ENCODE measurements at places on chromosomes 2 and 18.

- ATAC-seq: no peak
These were observed 55.8 kb downstream of the ID2 start for GRCh38 chr2:8737571-8738175.

DNA sequence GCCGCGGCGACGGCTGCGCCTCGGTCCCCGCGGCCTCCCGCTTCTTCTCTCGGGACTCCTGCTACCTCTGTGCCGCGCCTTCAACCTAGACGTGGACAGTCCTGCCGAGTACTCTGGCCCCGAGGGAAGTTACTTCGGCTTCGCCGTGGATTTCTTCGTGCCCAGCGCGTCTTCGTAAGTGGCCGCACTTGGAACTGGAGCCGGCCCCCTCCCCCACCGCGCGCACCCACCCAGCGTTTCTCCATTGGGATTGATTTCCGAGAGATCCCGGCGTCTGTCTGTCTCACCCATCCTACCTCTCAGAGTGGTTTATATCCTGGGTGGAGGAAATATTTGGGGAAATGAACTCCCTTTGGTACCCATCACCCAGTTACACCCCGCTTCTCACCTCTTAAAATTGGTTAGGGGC, 498 bp downstream of the ITGAV start:
- peak; percentile 53 for ATAC-seq

DNA sequence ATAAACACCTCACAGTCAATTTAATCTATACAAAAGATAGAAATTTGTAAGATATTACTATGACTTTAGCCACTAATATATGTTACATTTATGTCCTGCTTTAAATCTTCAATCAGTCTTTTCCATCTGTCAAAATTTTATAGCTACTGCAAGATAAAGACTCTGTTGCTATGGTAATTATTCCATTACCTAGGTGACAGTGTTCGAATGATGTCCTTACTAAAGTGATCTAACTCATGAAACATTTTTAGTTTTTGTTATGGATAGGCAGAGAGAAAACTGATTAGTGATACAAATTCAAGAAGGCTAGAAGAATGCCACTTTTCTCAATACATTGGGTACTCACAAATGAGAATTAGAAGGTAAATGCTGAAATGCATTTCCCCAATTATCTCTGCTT, 359.9 kb upstream of the FSHR start:
- no peak for ATAC-seq

- ATAC-seq: peak; percentile 73
These were observed 3.6 kb downstream of the IGFBP2 start for GRCh38 chr2:216636551-216637450.

- peak; percentile 89 for ATAC-seq
These were observed 95.1 kb upstream of the L3MBTL4 start for GRCh38 chr18:6509832-6510231.

DNA sequence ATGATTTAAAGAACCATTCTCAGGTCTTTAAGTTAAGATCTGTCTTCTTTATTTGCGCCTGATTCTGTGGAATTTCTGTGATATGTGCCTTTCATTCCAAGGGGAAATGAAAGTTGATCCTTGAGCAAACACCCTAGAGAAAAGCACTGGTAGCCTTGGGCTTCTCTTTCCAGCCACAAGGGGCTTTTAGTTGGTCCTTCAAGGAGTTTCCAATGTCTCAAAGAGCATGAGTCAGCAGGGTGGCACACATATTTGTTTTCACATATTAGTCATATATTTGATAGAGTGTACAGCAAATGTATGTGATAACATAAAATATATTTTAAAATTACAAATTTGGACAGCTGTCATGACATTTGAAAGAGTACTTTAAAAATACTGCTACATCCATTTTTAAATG, 339.5 kb downstream of the TXNL1 start:
- ATAC-seq: peak; percentile 54

DNA sequence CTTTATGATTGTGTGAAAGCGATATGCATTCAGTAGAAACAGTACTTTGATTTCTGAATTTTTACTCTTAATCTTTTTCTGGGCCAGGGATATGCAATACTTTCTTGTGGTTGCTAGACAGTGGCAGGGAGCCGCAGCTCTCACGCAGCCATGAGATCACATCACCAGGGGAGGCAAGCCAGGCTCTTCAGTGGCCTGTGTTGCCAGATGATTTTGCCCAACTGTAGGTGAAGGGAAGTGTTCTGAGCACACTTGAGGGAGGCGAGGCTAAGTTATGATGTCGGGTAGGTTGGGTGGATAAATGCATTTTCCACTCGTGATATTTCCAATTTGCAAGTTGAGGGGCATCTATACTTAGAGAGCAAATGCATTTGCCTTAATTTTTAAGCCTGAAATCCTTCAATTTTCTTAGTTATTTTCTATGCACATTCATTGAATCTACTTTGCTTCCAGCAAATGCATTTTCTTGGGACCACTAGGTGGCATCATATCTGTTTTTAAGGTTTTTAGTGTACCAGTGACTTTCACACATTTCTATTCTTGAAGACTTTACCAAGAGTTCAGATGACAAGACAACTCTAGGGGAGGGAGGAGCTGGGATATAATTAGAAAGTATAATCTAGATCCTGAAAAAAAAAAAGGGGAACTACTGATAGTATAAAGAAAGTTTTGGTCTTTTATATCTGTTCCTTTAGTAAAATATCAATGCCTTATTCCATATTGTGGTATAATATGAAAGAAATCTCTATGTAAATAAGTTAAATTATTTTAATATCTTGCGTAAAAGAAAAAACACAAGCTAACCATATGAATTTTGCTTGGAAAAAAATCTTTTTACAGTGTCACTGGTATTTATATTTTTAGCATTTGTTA, 643.3 kb downstream of the SOCS6 start:
- peak; percentile 34 for ATAC-seq

DNA sequence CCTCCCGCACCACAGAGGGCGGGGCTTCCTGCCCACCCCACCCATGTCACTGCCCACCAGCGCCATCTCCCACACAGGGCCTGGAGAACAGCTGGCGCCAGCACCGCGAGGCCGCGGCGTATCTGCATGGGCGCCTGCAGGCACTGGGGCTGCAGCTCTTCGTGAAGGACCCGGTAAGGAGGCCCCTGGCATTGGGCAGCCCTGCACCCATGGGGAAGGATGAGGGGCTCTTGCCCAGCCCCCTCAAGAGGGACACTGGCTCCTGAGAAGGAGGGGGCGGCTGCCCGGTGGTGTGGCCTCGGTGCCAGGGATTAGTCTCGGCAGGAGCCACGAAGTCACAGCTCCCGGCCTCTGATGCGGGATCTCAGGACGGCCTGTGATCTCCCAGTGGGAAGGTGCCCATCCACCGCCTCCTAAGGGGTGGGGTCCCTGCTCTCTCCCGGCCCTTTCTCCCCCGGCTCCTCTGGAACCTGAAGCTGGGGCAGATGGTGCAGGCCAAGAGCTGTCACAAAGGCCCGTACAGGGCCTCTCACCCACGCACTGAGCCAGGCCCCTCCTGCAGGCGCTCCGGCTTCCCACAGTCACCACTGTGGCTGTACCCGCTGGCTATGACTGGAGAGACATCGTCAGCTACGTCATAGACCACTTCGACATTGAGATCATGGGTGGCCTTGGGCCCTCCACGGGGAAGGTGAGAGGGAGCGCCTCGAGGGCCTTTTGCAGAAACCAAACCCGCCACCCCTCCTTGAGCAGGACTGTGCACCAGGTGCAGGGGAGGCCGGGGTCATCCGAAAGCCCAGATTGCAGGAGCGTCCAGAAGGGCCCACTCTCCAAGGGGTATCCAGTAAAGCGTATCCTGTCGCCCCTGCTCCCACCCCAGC, 9.1 kb downstream of the AGXT start:
- no peak for ATAC-seq

- peak; percentile 100 for ATAC-seq
These were observed 118.7 kb downstream of the KCTD1 start for GRCh38 chr18:26429535-26430226.

DNA sequence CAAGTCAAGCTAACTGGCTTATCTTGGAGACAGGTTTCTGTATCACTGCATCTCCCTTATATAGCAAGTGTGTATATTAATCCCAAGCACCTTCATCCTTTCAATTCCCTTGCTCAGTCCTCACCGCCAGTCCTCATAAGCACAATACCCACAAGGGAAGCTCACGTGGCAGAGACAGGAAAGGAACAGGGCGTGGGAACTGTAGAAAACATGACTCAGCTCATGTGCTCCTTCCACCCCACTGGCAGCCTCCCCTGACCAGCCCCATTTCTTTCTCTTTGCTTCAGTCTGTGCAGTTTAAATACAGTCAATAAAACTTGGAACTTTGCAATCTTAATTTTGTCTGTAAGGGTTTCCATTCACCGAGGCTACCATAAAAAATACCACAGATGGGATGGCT, 36.5 kb upstream of the CDH19 start:
- ATAC-seq: peak; percentile 38

DNA sequence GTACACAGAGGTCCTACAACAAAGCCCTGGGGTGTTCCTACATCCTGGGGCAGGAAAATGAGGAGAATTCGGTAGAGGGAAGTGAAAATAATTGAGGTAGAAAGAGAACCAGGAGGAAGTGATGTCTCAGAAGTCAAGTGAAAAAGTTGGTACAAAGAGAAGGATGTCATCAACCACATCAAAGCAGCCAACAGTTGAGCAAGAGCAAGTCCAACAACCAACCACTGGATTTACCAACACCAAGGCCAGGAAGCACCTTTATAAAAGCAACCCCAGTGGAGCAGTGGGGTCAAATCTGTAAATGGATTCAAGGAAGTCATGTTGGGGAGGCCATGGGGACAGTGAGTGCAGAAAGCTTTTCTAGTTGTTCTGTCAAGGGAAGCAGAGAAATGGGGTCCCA, 360.4 kb downstream of the ZNF516 start:
- no peak for ATAC-seq

GRCh38 chr2:25236736-25237135, 68.4 kb upstream of the POMC start:
- no peak for ATAC-seq

DNA sequence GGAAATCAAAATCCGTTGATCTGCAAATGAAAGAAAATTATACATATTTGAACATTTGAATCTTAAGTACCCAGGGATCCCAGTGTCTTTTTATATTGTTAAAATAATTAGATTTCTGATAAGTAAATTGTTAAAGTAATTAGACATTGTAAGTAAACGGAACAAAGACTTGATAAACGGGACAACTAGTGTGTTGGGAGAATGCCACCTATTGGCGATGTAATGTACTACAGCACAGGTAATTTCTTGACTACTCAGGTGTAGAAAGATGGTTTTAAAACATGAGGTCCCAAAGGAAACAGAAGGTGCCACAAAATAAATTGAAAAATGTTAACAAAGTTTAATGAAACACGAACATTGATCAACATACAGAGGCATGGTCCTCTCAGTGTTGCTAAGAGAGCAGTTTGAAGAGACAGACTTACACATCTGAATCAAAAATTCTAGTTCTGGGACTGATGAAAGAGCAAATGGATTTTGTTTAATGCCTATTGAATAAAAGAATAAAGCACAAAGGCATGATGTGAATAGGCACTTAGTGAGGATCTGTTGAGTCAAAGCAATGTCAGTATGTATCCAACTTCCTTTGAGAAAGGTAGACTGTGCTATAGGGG, 103.4 kb upstream of the RASGRP3 start:
- ATAC-seq: no peak

DNA sequence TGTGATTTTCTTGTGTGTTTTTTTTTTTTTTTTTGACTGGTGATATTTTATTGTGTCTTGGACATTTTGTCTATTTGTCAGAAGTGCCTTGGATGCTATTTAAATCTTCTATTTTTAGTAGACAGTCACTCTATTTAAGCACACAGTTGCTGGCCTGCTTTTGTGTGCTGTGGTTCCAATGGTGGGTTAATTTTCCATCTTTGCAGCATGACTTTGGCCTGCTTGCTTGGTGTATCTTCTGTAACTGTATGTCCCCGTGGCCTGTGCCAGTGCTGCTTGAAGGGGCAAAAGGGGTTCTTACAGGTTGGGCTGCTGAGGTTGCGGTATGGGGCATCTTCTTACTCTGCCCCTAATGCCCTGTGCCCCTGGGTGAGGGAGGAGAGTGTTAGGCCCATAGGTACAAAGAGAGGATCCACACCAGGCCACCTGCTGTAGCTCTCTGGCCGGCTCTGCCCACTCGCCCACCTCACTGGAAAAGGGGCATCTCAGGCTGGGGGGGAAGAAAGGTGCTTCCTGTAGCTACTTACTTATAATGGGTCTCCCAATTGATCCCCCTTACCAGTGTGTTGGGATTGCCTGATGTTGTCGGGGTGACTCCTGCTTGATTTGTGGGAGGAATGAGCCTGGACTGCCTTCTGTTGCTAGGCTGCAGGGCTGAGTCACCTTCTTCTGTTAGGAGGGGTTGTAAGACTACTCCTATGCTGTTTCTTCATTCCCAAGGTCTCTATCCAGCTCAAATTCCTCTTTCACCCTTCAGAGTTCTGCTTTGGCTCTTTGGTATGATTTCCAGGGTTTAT, 490.0 kb upstream of the HS6ST1 start:
- ATAC-seq: peak; percentile 100

DNA sequence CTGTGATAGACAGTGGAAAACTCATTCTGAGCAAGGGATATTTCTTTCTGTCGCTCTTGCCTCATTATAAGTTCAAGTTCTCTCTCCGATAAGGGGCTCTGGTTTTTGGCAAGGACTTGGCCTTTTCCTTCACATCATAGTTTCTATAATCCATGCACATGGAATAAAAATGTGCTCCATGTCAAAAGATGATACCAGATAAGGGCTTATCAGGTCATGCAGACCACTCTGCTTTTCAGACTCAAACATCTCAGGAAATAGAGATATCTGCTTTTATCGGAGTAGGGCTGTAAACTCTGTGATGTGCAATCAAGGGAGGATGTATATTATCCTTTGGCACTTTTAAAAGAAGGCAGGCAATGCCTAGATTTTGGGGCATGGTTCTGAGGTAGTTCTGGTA, 45.0 kb upstream of the DARS1 start:
- no peak for ATAC-seq

DNA sequence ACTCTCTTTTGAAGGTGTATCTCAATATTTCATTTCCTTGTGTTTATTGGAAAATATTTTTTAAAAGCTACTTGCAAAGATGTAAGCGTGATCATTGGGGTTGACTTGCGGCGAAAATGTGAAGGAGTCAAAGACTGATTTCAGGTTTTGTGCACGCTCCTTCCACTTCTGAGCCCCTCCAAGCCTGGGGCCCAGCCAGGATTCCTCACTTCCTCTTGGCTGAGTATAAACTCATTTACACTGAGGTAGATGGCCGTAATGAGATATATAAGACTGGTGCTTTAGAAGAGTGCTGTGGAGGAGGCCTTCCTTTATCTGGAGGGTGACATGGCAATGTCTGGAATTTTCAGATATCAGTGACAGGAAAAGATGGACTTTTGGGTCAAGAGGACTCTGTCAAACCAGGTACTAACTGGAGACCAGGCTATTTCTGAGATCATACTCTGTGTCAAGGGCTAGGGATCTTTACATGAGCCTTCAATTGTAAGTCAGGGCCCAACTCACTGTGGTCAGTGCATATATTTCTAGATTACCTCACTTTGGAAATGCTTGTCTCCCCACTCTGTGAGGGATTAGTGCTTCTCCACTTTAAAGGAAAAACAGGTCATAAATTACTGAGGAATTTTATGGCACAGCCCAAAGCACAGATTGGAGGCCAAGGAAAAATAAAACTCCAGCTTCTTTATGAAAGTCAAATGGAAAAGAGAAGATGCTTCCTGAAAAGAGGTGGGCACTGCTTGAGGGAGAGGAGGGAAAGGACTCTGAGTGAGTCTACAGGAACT, 22.8 kb downstream of the PRKCE start:
- peak; percentile 58 for ATAC-seq
